ENCODE measurements at places on chromosomes 2 and 18.

DNA sequence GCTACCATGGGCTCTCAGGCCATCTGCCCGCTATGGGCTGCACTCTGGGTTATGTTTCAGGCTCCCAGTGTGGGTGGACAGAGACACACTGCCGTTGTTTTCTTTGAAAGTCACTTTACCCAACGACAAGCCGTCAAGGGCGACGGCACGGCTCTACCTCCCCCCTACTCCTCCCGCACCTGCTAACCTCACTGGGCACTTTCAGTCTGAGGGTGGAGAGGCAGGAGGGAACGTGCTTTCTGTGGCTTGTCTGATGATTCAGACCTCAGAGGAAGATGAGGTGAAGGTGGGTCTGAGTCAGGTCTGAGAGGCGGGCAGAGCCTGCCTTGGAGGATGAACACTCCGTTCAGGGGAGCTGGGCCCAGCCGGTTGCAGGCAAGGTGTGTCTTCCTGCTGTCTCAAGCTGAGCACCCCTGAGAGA is 147.6 kb upstream of the HDAC4 start:
- DNase-seq: peak; percentile 46

DNA sequence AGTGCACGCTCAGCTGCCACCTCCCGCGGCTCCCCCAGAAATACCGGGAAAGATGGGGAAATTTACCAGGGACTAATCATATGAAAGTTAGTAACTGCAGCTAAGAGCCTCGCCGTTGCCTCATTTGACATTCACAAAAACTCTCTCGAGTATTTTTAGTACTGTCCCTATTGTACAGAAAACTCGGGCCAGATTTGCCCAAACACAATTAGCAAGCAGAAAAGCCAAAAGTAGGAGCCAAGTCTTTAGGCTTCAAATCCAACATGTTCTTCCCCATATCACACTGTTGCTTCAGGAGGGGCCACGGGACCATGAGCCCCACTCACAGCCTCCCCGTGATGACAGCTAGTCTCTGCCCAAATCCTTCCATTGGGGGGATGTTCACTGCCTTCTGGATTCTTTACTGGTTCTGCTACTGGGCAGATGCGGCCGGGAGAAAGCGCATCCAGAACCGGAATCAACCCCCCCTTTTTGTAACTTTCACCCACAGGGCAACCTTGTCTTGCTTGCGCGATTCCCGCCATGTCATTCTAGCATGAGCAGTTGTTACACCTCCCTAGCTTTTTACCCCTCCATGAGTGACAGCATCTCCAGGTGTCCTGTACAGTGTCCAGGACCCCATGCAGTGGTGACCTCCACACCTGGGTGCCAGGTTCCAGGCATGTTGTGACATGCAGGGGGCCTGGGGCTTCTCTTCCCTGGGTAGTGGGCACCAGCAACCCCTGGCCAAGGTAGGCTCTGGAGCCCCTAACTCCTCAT is 35.2 kb downstream of the CENPO start:
- no peak for DNase-seq

GRCh38 chr18:75247611-75248421 is 37.2 kb downstream of the TSHZ1 start:
- DNase-seq: no peak

GRCh38 chr2:53445383-53446070 is 322.1 kb upstream of the CHAC2 start:
- DNase-seq: no peak

- DNase-seq: no peak
Measured at GRCh38 chr2:105454801-105455485, 56.1 kb upstream of the FHL2 start.

- DNase-seq: no peak
Measured at GRCh38 chr2:29035016-29035745, 39.1 kb downstream of the PCARE start.

GRCh38 chr2:86232910-86233309 is 33.7 kb downstream of the MRPL35 start:
- no peak for DNase-seq

DNA sequence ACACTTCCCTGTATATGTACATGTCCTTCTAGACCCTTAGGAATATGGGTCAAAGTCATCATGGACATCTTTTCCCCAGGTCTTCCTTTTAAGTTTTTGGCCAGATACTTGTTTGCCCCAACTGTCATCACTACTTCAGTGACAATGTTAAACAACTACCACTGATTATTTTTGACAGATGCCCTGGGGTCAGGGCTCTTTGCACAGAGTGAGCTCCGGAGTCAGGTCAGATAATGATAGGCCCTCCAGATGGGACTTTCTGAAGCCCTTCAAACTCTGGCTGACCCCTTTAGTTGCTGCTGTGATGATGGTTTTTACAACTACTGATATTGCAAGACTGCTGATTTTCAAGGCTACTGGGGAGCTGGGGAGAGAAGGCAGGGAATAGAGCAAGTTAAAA is 449.4 kb upstream of the HS6ST1 start:
- DNase-seq: no peak

GRCh38 chr2:205934443-205934842 is 151.5 kb downstream of the INO80D start:
- DNase-seq: no peak

GRCh38 chr2:71620851-71621251 is 167.5 kb downstream of the DYSF start:
- no peak for DNase-seq

DNA sequence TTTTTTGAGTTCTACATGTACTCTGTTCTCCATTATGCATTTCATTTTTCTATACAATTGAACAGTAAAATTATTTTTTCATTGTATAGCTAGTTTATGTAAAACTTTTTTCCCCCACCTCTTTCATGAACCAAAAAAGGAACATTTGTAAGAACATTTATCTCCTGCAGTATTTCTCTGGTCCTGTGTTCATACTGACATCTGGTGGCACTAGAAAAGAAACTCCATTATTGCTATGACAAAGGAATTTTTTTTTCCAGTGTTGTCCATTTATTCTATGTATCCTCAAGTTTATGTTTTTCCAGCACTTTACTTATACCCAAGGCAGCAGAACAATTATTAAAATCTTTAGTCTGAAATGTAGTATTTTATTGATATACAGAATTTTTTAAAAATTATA is 27.4 kb upstream of the CHAC2 start:
- no peak for DNase-seq

- DNase-seq: no peak
Measured at GRCh38 chr18:78496079-78496478, 483.5 kb upstream of the SALL3 start.

GRCh38 chr2:70990216-70990615 is 4.5 kb downstream of the TEX261 start:
- DNase-seq: no peak

DNA sequence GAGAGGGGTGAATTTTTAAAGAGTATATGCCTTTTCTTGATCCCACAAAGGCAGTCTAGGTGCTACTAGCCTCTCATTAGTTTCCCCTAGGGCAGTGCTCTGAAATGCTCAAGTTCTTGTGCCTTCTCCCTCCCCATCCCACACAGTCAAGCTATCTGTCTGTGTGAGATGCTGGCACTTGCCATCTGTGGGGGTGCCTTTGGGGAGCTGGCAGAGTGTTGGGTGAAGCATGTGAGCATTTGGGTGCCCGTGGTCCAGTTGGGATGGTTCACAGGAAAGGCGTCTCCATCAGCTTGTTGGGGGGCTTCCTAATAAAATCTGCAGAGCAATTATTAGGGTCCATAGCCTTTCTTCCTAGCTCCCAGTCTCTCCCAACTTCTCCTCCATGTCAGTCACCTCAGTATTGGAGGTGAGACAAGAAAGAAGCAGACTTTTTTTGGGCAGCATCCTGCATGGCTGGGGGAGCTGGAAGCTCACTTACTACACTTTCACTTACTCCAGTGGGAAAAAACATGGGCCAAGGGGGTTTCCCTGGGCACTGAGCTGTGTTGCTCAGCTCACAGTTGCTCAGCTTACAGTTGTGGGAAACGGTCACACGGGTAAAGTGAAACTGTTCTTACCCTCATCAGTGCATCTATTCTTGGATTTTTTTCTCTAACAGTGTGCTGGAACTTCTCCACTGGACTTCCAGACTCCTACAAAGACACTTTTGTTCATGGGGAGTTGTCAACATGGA is 29.3 kb downstream of the COLEC11 start:
- no peak for DNase-seq

DNA sequence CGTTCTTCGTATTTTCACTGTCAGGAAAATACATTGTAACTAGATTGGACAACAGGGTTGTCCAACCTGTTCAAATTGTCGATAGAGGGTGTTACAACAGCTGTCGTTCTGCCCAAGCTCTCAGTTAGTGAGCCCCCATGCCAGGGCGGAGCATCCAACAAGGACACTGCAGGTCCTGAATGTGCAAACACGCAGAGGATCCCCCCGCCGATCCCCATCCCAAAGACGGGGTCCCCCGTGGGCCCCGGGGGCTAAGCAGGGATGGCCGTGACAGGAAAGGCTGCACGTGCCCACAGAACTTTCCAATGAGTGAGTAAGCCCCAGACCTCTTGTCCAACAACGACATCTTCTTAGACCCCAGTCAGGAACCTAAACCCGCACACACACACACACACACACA is 140.8 kb downstream of the PXDN start:
- no peak for DNase-seq

- DNase-seq: no peak
Measured at GRCh38 chr2:56123538-56123937, 60.3 kb upstream of the CCDC85A start.

DNA sequence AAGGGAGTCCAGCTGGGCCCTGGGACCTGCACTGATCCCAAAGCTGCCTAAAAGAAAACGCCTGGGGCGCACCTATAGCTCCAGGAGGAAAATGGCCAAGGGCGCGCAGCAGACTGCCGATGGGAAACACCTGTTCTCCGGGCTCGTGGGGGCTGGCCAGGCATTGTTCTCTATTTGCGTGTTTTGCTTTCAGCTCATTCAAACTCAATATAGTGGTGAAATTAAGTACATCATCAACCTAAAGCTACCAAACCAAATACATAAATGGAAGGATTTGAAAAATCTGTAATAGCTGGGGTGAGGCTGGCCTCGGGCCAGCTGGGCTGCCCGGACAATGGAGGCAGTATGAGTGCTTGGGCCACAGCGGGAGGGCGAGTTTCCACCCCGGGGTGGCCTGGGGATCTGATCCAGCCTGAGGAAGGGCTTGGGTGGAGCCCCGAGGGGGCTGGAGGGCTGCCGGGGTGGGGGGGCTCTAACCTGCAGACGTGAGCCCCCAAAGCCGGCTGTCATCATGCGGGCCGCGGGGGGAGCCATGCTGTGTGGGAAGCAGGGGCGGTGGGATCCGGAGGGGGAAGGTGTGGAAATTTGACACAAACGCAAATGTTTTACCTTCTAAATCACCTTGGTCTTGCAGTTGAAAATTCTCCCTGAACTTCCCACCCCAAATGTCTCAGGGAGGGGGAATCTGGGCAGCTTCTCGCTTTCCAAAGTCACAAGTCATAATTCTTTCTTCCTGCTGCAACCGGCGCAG is 77.6 kb downstream of the ASB1 start:
- no peak for DNase-seq

GRCh38 chr18:50614838-50615237 is 55.0 kb downstream of the MAPK4 start:
- no peak for DNase-seq

- no peak for DNase-seq
Measured at GRCh38 chr2:46297546-46298271, 502 bp downstream of the EPAS1 start.

DNA sequence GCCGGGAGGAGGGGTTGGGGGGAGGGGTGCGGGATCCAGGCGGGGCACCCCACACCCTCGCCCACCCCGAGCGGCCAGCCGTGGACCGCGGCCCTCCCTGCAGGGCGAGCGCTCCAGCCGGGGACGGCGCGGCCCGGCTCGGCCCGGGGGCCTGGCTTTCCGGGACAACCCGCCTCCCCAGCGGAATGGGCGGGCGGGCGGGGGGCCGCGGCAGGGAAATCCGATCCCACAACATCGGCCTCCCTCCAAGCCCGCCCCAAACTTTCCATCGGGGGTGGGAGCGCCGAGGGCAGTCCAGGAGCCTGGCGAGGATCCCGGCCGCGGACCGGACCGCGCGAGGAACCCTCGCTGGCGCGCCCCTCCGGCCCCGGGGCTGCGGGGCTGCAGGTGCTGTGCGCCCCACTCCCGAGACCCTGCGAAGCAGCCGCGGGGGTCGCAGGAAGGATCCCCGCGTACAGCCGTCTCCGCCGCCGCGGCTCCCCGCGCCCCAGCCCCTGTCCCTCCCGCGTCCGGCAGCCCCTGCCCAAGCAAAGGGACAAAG is 529 bp downstream of the SEMA4C start:
- no peak for DNase-seq

DNA sequence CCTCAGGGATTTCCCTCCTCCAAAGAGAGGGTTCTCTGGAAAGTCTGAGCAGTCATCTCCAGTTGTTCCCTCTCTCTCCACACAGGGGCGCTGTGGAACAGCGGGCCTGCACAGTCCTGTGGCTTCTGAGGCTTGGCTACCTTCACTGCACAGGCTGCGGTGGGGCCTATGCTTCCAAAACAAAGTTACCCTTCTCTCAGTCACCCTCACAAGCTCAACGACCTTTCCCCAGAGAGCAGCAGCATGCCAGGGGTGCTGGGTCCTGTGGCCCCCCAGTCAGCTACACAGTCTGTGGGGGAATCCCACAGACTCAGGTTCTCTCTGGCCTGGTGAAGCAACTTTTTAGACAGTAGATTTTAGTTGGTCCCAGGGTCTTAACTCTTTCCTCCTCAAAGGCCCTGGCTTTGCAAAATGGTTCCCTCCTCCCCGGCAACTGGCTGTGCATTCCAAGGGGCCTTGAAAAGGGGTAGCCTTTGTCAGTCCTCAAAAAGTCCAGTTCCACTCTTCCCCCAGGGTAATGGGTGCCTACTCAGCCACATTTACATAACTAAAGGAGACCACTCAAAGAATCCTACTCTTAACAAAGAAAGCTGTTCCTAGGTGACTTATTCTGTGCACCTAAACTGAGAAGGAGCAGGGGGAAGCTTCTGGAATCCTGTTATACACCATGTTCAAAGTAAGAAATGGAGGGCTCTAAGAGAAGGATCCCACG is 14.9 kb downstream of the B3GNT7 start:
- DNase-seq: no peak

DNA sequence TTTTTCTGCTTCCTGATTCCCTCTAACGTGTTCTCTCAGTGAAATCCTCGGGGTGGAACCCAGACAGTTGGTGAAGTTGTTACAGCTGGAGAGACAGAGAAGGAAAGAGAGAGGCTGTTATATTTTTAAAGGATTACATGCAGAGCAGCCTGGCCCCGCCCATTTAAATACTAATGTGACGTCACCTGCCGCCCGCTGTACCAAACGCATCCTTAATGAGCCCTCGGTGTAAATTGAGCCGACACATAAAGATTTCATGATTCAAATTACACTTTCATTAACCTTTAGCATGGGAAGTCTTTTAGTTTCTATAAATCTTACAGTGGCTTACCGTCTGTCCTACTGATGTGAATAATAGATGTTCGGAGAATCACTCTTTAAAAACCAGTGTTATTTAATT is 164.0 kb upstream of the SIX3 start:
- DNase-seq: no peak

GRCh38 chr2:45287045-45287444 is 277.8 kb upstream of the SIX2 start:
- no peak for DNase-seq
